ENCODE measurements at places on chromosomes 6 and 20. TPM values are rescaled to one million over a fixed set of nuclear protein-coding genes. Genes with fewer than 3 reads are reported as not detected.
A peak's percentile ranks its signal among the peaks of the same experiment; 100 is the strongest.

- no peak for DNase-seq
Observed at GRCh38 chr6:118529756-118530155, 18.3 kb upstream of the PLN start.

The PRDM1 gene
- polyA plus RNA-seq = 9.7 TPM

GRCh38 chr6:18263418-18264218, 712 bp downstream of the DEK start:
- DNase-seq = peak; percentile 90

- DNase-seq = peak; percentile 67
Observed at GRCh38 chr20:62773845-62774714, 22.2 kb upstream of the MRGBP start.

DNA sequence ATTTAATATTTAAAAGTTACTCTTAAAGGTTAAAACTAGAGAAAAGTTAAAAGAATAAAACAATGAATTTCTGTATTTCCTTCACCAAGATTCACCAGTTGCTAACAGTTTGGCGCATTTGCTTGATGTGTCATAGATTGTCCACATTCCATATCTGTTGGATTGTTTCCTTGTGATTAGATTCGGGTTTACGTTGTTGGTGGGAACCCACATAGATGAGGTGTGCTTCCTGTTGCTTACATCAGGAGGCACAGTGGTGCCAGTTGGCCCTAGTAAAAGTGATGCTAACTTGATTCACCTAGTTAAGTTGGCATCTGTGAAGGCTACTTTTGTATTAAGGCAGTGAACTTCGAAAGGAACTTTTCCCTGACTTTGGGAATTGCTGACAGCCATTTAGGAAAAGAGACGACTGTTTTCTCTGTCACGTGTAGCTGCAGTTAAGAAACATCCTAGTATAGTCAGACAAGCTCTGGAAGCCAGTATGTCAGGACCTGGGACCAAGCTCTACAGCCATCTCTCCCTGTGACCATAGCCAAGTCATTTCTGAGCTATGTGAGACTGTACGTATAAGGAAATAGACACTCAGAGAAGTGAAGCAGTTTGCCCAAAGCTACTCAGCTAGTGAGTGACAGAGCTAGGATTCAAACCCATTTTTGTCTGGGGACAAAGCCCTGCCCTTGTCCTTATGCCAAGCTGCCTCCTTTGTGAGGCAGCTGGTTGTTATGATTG, 49.0 kb downstream of the PPARD start:
- no peak for DNase-seq

The FOXQ1 gene
- polyA plus RNA-seq = 3.3 TPM

Measured in left lung (tissue), 14 donors.